ENCODE measurements at places on chromosomes 4 and X.

GRCh38 chr4:136505020-136505419 lies 1027.3 kb downstream of the PCDH18 start:
- DNase-seq = no peak

- no peak for DNase-seq
These were observed 24.8 kb downstream of the SMIM20 start for GRCh38 chr4:25938787-25939186.

DNA sequence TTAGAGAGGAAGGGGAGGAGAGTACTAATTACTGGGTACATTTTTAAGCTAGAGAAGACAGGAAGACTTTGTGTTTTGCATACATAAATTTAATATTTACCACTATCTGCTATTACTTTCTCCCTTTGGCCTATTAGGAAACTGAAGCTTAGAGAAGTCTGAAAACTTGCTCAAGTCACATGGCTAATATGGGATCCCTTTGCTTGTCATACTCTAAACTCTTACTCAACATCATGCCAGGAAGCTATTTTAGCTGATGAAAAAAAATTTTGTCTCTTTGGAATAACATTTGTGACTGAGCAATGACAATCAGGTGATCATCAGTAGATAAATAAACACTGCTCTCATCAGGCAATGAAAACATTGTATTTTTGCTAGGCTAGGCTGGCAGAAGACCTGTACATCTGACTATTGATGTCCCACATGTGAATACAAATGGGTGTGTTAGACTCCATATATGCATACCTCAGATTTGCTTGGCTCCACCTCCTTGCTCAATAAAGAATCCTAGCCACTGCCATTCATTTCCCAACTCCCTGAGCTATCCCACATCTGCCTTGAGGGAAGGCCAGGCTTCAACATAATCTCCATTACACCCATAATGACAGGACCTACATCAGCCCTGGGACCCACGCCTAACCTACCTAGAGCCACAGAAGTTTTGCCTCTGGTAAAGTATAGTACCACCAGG lies 17.0 kb upstream of the DCLK2 start:
- no peak for DNase-seq

DNA sequence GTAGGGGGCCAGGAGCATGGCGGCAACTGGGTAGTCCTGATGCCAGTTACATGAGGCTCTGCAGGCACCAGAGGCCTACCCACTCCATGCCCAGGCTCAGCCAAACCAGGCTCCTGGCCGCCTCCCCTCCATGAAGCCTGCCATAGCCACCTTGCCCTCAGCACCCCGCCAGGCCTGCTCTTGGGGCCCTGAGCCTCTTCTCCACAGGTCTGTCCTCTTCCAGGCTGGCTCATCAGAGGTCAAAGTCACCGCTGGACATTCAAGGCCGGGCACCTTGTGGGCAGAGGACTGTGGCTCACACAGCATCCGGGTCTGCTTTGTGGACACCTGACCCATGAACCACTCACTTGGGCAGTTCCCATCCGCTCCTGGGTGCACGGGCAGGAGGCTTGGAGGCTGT lies 60.0 kb upstream of the AFAP1 start:
- DNase-seq = no peak

DNA sequence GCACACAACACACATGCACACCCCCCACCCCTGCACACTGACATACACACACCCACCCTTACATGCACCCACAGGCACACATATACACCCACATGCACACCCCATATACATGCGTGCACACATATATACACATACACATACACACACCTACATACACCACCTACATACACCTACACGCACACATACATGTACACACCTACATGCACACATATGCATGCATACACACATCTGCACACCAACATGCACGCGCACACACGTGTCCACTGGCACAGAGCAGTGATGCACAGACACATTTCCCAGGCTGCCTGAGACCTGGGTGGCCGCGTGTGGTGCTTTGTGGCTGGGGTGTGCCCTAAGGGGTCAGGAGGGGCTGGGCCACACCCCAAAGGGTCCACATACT lies 31.7 kb downstream of the FGFRL1 start:
- DNase-seq = no peak

GRCh38 chrX:19695884-19696283 lies 180.6 kb upstream of the MAP3K15 start:
- DNase-seq = no peak

Data from stimulated activated CD8-positive, alpha-beta memory T cell treated with anti-CD3 and anti-CD28 coated beads, Interleukin-15, amount 100 ng/mL, for 24 hours (primary cell).